ENCODE measurements at places on chromosomes 6 and 20. TPM values are rescaled to one million over a fixed set of nuclear protein-coding genes. Genes with fewer than 3 reads are reported as not detected.

The CD93 gene
- not detected for total RNA-seq

The NKX2-2 gene
- 3.1 TPM for total RNA-seq

GRCh38 chr6:7463785-7464184 is 74.2 kb downstream of the RIOK1 start:
- no peak for DNase-seq

GRCh38 chr6:11665604-11666326 is 112.8 kb downstream of the ADTRP start:
- DNase-seq: no peak

The CASS4 gene
- 0.07 TPM for total RNA-seq

DNA sequence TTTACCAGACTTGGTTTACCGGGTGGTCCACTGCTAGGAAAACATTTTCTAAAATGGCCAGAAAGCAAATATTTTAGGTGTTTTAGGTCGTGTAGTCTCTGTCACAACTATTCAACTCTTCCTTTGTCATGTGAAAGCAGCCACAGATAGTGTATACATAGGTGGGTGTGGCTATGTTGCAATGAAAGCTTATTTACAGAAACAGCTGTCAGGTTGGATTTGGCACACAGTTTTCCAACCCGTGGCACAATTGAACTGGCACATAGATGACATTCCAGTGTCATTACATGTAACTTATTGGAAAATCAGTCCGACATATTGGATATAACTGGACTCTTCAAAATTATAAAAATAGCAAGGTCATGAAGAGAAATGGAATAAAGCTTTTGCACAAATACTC is 68.9 kb upstream of the KCNQ5 start:
- DNase-seq: peak; percentile 40

The LPIN3 gene
- 3.6 TPM for total RNA-seq

GRCh38 chr6:26576929-26577719 is 19.6 kb upstream of the ABT1 start:
- DNase-seq: peak; percentile 64

- DNase-seq: no peak
Measured at GRCh38 chr6:108166664-108167448, 1.0 kb downstream of the NR2E1 start.

- no peak for DNase-seq
Measured at GRCh38 chr20:58361481-58362205, 27.4 kb upstream of the VAPB start.

- DNase-seq: no peak
Measured at GRCh38 chr6:156881687-156882629, 104.8 kb downstream of the ARID1B start.

- no peak for DNase-seq
Measured at GRCh38 chr6:170470734-170471133, 82.4 kb downstream of the PSMB1 start.

DNA sequence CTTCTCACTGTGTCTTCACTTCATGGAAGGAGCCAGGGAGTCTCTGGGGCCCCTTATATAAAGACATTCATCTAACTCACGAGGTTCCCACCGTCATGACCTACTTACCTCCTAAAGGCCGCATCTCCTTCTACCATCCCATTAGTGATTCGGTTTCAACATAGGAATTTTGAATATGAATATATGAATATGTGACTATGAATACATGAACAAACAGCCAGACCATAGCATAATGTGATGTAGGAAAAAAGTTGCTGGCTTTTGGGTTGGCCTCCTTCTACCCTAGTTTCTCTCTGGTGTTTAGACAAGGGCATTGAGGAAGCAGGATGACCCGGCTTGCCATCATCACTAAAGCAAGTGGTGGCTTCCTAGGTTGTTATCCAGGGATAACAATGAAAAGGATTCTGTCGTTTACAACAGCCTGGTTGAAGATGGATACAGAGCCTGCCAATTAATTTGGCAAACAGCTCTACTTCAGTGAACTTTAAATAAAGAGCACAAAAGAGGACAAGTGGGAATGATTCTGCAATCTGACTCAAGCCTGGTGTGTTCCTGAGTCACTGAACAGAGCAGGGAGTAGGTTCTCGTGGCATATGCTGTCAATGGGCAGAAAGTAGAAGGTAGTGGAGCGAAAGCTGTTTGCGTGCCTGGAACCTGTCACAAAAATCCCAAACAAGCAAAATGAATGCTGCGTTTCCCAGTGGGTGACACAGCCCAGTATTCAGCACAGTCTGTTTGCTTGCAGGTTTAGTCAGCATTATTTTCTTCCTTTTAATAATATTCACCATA is 44.0 kb upstream of the DOK5 start:
- peak; percentile 11 for DNase-seq

DNA sequence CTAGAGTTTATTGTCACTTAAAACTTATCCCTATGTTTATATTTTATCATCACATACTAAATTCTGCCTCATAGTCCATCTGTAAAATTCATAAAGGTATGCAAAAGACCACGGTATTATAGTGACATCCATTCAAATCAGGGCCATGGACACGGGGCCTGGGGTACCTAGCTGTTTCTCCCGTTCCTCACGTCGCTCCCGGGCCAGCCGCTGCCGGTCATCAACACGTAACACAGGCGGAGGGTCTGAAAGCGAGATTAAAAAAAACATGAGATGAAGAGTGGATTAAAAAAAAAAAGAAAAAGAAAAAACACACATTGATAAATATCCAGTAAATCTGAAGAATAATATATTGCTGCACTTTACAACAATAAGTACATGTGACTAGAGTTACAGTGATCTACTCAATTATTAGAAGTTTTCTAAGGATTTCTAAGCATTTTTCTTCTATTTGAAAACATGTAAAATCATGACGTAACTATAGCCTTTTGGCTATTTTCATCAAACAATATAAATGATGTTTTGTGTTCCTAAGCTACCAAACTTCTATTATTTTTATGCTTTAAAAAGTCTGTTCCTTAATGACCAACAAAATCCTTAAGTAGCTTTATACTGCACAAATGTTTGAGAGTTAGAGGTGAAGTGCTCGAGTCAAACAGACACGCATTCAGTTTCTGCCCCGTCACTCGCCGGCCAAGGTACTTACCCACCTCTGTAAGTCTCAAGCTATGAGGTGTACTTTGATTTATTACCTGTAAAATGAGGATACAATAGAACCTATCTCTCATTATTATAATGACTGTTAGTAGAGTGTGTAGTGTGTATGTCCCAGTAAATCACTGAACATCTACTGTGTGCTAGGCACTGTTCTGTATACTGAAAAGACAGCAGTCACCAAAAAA is 122.1 kb upstream of the BCLAF1 start:
- DNase-seq: no peak

DNA sequence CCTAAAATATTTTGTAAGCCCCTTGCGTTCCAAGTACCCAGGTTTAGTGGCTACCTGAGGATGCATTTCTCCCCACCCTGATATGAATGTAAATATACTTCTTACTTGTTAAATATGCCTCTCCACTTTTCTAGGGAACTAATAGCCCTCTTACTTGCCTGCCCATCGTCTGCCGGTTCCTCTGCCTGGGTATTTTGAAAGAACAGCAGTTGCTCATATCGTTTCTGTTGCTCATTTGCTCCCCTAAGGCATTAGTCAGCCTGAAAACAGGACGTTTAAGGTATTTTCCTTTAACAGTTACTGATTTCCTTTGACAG is 141.3 kb upstream of the CARMIL1 start:
- DNase-seq: peak; percentile 1

GRCh38 chr6:41367700-41368099 is 32.3 kb downstream of the NCR2 start:
- DNase-seq: peak; percentile 39

GRCh38 chr20:25139029-25139705 is 56.3 kb upstream of the ENTPD6 start:
- no peak for DNase-seq

The SNAP91 gene
- not detected for total RNA-seq

GRCh38 chr20:51634257-51634656 is 91.7 kb upstream of the NFATC2 start:
- no peak for DNase-seq

DNA sequence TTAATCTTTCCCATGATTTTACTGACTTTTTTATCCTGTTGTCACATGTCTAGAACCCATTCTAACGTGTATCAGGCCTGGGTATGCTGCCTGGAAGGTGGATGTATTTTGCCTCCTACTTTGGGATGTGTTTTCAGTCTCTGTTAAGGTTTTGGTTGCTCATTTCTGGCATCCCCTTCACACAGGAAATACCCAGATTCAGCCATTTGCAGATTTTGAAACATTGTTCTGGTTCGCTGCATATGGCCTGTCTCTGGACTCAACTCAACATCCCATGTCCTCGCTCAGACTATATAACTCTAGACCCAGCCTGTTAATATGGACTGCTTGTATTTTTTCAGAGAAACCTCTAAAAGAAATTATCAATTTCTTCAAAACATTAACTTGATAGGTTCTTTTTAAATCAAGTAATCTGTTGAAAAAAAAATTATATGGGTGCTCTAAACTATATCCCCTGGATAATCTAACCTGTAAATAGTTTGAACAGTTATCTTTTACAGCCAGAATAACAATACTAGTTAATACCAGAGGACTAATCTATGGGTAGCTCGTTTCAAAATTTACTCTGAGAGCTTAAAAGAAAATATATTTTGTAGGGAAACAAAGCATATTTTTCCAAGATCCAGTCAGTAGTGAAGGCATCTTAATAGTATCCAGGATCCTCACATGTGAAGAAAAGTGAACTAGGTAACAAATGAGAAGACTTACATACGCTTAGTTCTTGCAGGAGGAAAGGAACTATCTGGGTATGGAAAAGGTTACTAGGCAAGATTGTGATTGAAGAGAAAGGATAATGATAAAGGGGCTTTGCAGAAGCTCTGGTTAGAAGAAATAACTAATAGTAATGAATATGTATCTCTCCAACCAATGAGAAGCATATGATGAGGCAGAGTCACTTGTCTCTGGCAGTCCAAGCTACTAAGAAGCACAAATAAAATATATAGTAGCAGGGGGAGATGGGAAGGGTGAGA is 23.4 kb upstream of the HLA-DQB1 start:
- DNase-seq: no peak

The SEL1L2 gene
- total RNA-seq: not detected

DNA sequence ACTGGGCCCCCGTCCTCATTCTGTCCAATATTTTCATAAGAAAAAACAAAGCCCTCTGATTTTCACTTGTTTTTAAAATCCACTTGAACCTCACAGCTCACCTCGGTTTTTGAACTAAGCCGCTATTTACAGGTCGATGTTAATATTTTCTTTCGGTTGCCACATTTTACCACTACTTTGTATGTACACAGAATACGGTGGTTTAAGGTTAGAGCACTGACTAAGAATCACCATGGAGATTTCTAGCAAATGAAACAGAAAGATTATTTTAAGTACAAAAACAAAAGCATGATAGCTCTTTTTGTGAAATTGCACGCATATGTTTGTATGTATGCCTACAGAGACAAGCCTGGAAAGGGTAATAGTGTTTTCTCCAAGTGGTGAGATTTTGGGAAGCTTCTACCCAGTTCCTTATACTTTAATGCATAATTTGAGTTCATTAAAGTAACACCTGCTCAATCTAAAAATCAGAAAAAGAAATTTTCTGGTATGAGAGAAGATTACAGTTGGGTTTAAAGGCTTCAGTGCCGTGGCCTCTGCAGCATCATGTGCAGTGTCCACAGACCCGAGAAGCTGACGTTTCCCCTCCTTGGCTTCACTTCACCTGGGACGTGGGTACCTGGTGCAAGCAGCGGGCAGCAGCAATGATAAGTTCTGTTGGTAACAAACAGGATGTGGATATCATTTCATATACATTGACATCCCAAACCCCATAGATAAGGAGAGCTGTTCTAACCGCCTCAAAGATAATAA is 144.0 kb downstream of the UST start:
- DNase-seq: no peak

The TSBP1 gene
- not detected for total RNA-seq

The SLC26A8 gene
- not detected for total RNA-seq

- DNase-seq: no peak
Measured at GRCh38 chr6:104522533-104522932, 337.2 kb downstream of the HACE1 start.

The BFSP1 gene
- total RNA-seq: 0.99 TPM

The SLC16A10 gene
- 0.40 TPM for total RNA-seq

GRCh38 chr6:168450917-168451316 is 9.9 kb downstream of the SMOC2 start:
- no peak for DNase-seq

DNA sequence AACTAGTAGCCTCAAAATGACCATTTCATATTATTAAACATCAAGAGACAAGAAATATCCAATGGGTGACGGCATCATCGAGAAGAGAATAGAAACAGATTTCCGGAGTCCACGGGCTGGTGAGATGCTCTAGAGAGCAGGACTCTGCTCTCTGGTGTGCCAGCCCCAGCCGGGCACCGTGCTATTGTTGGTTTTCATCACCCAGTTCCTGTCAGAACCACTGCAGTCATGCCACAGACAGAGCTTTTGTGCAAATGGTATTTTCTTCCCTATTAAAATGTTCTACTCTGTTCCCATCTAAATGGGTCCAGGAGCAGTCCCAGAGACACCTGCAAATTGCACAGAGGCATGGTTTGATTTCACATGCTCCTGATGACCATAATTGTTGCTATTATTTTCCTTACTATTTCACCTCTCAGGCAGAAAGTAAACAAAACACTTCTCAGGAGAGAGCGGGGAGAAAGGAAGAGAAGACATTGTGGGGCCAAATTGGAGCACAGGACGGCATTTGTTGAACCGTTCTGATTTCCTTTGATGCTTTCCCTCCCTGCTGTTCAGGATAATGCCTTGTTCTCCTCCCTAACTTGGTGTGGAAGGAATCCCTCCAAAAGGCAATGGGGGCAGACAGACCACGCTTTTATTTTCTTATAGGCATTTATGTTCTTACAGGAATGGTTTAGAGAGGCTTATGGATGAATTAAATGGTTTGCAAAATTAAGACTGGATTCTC is 11.4 kb upstream of the RAMACL start:
- no peak for DNase-seq

DNA sequence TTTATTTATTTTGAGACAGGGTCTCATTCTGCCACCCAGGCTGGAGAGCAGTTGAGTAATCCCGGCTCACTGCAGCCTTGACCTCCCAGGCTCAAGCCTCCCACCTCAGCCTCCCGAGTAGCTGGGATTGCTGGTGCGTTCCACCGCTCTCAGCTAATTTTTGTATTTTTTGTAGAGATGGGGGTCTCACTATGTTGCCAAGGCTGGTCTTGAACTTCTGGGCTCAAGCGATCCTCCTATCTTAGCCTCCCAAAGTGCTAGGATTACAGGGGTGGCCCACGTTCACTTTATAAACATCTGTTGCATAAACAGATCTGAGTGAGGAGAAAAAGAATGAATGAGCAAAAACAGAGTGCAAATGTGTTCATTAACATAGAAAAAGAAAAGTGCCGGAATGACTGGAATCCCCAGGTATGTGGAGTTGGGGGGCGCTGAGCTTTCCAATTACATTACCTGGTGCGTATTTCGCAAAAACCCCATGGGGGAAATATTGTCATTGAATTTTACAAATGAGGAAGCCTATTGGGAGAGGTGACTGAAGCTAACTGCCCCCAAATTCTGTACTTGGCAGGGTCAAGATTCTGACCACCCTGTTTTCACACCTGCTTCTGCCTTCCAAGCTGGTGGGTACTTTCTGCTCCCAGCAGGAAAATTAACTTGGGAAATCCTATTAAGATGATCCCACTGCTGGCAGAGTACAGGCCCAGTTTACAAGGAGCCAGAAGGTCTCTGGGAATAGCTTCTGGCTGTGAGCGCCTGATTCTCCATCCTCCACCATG is 207.7 kb upstream of the JARID2 start:
- no peak for DNase-seq

- no peak for DNase-seq
Measured at GRCh38 chr20:43508604-43509040, 1.1 kb downstream of the L3MBTL1 start.
